Left lobe of liver (tissue), 2 donors: ENCODE measurements at places on chromosomes 7 and 10.

DNA sequence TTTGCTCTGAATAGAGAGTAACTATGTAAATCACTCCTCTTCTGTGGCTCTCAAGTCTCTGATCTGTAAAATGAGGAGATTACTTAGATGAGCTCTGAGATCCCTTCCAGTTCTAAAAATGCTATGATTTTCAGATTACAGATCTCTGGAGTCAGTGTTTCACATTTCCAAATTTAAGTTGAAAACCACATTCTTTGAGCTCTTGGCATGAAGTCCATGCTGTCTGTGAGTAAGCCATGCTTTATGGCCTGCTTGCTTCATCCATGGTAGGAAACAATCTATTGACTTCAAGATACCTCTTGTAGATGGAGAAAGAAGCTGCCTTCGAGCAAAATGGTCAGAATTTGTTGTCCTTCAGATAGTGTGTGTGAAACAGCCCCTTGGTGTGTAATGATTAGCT lies 64.9 kb downstream of the CELF2 start:
- DNase-seq = no peak

DNA sequence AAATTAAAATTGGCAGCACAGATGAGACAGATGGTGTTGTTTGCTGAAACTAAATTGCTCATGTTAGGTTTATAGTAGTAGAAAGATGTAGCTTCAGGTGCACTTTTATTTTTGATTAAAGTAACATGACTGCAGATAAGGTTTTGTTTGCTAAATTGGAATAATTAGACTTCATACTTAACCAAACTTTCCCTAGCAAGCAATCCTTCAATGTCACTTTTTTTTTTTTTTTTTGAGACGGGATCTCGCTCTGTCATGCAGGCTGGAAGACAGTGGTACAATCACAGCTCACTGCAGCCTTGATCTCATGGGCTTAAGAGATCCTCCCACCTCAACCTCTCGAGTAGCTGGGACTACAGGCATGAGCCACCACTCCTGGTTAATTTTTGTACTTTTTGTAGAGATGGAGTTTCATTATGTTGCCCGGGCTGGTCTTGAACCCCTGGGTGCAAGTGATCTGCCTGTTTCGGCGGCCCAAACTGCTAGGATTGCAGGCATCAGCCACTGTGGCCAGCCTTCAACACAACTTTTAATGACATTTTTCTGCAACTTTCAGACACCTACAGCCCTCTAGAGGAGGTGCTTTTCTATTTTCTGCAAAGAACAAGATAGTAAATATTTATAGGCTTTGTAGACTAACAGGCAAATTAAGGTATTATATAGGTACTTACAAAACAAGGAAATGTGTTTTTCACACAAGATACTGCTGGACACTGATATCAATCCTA lies 84.8 kb upstream of the CCNY start:
- no peak for DNase-seq

DNA sequence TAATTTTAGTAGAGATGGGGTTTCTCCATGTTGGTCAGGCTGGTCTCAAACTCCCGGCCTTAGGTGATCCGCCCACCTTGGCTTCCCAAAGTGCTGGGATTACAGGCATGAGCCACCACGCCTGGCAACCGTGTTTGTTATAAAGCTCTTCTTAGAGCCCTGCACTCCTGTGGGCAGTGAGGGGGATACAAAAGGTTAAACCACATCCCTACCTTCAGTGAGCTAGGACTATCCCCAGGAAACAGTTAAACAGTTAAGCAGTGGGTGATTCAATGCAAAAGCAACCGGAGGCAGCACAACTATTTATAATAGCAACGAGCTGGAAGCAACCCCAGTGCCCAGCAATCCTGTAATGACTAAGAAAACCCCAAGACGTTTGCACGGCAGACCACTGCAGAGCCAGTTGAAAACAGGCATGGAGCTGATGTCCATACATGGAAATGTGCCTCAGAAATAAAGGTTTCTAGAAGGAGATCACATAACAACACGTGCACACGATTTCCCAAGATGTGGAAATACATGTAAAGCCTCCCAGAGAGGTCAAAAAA lies 107.2 kb upstream of the LYZL2 start:
- no peak for DNase-seq

DNA sequence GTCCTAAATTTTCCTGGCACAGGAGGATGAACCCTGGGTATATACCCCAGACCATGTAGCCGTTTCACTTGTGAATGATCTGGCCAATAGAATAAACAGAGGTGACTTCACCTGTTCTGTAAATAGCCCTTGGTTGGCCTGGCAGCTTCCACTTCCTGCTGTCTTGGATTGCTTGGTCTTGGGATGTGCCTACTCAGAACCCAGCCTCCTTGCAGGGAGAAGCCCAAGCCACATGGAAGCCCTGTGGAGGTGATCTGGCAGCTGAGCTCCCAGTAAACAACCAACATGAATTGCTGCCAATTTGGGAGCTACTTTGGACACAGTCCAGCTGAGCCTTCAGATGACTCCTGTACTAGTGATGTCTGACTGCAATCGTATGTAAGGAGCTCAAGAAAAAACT lies 4.8 kb upstream of the RAPGEF5 start:
- DNase-seq = peak; percentile 86

DNA sequence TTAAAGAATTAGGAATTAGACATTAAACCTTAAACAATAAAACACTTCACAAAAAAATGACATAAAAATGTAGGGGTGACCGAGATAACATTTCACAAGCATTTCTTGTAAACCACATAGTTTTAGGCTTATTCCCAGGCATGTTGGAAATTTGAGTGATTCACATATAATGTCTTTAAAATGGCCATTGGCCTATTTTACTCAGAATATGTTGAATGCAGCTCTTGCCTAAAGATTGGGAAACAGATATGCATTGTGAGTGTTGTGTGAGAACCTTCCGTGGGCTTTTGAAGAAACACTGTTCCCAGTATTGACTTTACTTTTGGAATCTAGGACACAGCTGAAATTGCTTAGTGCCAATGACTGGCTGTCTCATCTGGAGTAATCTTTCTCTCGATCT lies 79.6 kb downstream of the ARL5B start:
- DNase-seq = no peak

- DNase-seq = no peak
Observed at GRCh38 chr7:99525713-99526440, 21.4 kb downstream of the ZKSCAN5 start.

DNA sequence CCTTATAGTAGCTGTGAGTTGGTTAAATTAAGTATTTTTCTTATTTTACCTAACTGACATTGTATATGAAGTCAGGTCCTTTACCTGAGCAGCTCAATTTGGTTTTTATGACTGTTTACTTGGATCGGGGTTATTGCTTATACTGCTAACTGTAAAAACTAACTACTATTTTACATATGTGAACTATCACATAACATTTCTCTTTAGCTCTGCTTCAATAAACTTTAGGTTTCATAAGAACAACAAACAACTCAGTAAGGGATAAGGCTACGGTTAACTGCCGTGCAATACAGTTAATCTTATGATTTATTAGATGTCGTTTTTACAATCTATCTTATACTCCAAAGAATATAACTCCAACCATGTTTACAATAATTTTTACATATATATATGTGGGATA lies 480.2 kb downstream of the PARD3 start:
- DNase-seq = no peak
